ENCODE measurements at places on chromosomes 4 and X.

- no peak for DNase-seq
Measured at GRCh38 chr4:45741897-45742296, 382.0 kb downstream of the GABRG1 start.

GRCh38 chr4:118398226-118399090 lies 45.7 kb upstream of the PRSS12 start:
- DNase-seq: no peak

DNA sequence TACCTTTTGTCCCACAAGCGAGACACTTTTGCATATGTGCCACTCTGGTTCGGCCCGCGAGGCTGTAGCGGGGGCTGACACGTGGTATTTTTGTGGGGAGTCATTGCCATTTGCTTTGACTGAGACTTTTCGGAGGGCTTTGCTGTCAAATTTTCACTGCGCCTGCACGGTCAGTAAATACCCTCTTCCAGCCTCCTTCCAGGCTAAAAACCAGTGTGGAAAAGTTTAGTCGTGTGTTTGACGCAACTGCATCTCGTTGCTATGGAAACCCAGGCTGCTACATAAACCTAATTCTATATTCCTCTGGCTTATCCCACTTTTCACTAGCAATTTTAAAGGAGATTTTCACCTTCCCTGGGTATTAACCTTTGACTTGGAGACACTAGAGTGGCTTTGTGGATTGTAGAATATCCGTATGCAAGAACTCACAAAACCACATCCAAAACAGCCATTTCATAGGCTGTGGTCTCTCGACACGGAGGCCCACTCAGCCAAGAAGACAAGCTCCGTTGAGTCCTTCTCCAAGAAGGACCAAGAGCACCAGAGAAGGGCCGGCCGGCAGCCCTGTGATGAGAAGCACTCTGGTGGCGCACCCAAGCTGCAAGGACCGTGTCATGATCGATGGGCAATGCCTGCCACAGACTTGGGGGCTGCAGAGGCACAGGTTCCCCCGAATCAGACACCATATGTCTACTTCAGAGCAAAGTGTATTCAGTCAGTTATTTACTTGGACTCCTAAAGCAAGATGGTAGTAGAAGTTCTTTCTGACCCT lies 38.4 kb upstream of the ENPP6 start:
- no peak for DNase-seq

DNA sequence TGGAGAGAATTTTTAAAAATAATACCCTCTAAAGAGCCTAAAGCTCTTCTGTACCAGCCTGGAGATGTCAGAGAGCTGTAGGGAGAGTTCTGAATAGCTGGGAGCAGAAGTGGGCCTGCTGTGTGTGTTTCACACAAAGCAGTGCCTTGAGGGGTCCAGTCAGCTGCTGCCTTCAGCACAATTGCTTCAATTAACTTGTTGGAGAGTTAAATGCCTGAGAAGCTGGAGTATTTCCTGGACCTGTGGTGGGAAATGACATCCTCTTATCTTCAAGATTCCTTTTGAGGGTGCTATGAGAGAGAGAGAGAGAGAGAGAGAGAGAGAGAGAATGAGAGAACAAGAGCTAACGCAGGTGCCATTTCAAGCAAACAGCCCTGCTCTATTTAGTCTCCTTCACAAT lies 96.2 kb upstream of the IL1RAPL2 start:
- DNase-seq: no peak

GRCh38 chr4:141240671-141241070 lies 20.0 kb downstream of the ZNF330 start:
- DNase-seq: no peak

- no peak for DNase-seq
Measured at GRCh38 chrX:23883737-23884354, 23.9 kb downstream of the APOO start.

GRCh38 chrX:50971395-50971794 lies 60.9 kb downstream of the BMP15 start:
- DNase-seq: no peak
